ENCODE measurements at places on chromosomes 5 and 9.

DNA sequence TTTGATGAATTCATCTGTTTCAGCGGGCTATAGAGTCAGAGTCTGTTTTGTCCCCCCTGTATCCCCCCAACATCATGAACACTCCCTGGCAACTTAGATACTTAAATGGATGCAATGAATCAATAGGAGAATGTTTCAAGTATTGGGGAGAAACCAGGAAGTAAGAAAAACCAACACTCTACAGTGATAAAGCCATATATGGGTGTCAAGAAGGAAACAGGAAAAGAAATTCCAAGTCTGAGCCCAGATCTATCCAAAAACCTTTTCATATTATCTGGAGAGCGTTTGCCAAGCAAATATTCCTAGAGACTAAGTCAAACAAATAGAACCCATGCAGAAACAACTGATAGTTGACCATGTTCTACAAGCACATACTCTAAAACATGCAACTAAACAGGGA is 2.3 kb upstream of the GNAQ start:
- H3K27me3 ChIP-seq: no peaks in the 10 kb centered on the region
- H3K4me1 ChIP-seq: peaks cover 27% of the 10 kb centered on the region
- H3K36me3 ChIP-seq: no peaks in the 10 kb centered on the region
- H3K27ac ChIP-seq: no peak overlapping the region
- no peak overlapping the region for H3K4me3 ChIP-seq
- no peak for DNase-seq

GRCh38 chr5:82106207-82106606 is 134.4 kb downstream of the ATG10 start:
- no peak overlapping the region for H3K4me3 ChIP-seq
- H3K36me3 ChIP-seq: no peaks in the 10 kb centered on the region
- H3K27ac ChIP-seq: no peak overlapping the region
- H3K4me1 ChIP-seq: peaks cover 17% of the 10 kb centered on the region

DNA sequence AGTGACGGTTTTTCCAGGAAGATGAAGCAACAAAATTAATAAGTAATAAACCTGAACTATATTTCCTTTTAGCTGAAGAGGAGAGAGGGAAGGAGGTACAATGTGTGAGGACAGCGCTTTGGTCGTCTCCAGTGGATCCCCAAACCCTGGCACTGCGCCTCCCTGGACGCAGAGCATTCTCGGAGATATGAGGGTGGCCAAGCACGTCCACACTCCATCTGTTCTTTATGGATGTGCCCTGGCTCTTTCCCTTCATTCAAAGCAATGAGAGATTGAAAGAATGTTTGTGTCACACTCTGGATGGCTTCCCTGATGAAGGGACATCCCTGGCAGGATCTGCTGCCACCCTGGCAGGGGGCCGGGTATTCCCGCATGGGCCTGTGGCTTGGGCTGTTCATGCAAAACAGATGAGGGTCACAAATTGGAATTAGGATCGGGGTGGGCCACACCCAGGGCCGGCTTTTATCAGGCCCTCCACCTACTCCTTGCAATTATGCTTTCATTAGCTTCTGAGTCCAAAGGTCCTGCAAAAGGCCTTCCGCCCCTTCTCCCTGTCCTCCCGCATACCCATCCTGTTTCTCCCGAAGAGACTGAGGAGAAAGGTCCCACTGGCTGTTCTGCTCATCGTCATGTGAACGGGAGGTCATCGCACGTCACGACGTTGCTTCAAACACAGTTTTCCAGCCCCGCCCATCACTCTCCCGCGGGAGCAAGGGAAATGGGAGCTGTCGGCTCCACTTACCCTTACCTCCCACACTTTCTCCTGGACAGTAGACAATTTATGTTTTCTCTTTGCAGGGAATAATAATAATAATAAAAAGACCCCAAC is 286.1 kb upstream of the IRX4 start:
- H3K4me3 ChIP-seq: no peak overlapping the region
- DNase-seq: no peak
- no peaks in the 10 kb centered on the region for H3K4me1 ChIP-seq
- H3K27me3 ChIP-seq: no peaks in the 10 kb centered on the region

GRCh38 chr9:16396389-16396788 is 474.1 kb downstream of the BNC2 start:
- H3K27ac ChIP-seq: no peak overlapping the region
- H3K4me1 ChIP-seq: no peaks in the 10 kb centered on the region
- no peak for DNase-seq
- no peaks in the 10 kb centered on the region for H3K27me3 ChIP-seq
- H3K4me3 ChIP-seq: no peak overlapping the region
- H3K36me3 ChIP-seq: no peaks in the 10 kb centered on the region

- H3K36me3 ChIP-seq: no peaks in the 10 kb centered on the region
- no peak for DNase-seq
- no peaks in the 10 kb centered on the region for H3K27me3 ChIP-seq
- no peaks in the 10 kb centered on the region for H3K4me1 ChIP-seq
- no peak overlapping the region for H3K27ac ChIP-seq
These were observed 612.9 kb upstream of the DAB2 start for GRCh38 chr5:40037713-40038112.

DNA sequence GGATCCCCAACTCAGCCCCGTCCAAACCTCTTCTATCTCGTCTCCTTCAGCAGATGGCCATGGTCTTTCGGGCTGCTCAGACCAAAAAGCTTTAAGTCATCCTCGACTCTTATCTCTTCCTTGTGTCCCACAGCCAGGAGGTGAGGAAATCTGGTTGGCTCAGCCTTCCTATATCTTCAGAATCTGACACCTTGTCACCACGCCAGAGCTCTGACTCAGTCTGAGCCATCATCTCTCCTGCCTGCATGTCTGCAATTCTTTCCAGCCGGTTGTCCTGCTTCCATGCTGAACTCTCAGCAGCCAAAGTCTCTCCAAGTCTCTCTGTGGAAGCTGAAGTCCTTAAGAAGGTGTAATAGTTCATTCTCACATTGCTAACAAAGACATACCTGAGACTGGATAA is 419.3 kb upstream of the ADAMTS16 start:
- H3K27me3 ChIP-seq: no peaks in the 10 kb centered on the region
- H3K4me3 ChIP-seq: no peak overlapping the region
- no peak overlapping the region for H3K27ac ChIP-seq
- no peaks in the 10 kb centered on the region for H3K36me3 ChIP-seq

GRCh38 chr5:137738947-137739346 is 3.1 kb upstream of the KLHL3 start:
- no peaks in the 10 kb centered on the region for H3K36me3 ChIP-seq
- no peak overlapping the region for H3K27ac ChIP-seq
- H3K4me3 ChIP-seq: no peak overlapping the region
- H3K4me1 ChIP-seq: peaks cover 34% of the 10 kb centered on the region
- no peaks in the 10 kb centered on the region for H3K27me3 ChIP-seq
- no peak for DNase-seq

GRCh38 chr5:11191673-11192072 is 430.6 kb upstream of the DAP start:
- H3K4me1 ChIP-seq: no peaks in the 10 kb centered on the region
- no peak overlapping the region for H3K4me3 ChIP-seq
- H3K27me3 ChIP-seq: no peaks in the 10 kb centered on the region
- no peak for DNase-seq

- no peak for DNase-seq
- H3K4me1 ChIP-seq: no peaks in the 10 kb centered on the region
- no peak overlapping the region for H3K4me3 ChIP-seq
- H3K36me3 ChIP-seq: no peaks in the 10 kb centered on the region
- no peaks in the 10 kb centered on the region for H3K27me3 ChIP-seq
These were observed 32.4 kb upstream of the STX17 start for GRCh38 chr9:99873943-99874584.

DNA sequence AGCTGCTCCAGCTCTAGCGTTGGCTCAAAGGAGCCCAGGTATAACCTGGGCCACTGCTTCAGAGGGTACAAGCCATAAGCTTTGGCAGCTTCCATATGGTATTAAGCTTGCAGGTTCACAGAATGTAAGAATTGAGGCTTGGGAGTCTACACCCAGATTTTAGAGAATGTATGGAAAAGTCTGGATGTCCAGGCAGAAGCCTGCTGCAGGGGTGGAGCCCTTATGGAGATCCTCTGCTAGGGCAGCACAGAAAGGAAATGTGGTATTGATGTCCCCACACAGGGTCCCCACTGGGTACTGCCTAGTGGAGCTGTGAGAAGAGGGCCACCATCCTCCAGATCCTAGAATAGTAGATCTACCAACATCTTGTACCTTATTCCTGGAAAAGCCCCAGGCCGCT is 626.9 kb downstream of the MAT2B start:
- no peak overlapping the region for H3K27ac ChIP-seq
- no peak overlapping the region for H3K4me3 ChIP-seq
- no peaks in the 10 kb centered on the region for H3K36me3 ChIP-seq
- DNase-seq: no peak

DNA sequence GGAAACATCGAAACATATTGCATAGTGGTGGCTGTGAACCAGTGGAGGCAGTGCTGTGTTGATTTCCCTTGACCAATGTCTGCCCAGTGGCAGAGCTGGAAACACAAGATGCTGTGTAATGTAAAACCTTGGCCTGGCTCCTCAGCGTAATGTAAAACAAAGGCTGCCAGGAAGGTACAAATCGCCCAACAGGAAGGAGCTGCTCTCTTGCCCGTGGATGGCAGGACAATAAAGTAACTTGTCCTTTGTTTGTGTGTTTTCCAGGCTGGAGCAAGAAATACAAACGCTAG is 143.4 kb downstream of the PALM2AKAP2 start:
- H3K36me3 ChIP-seq: no peaks in the 10 kb centered on the region
- no peaks in the 10 kb centered on the region for H3K4me1 ChIP-seq
- no peak overlapping the region for H3K27ac ChIP-seq
- H3K27me3 ChIP-seq: no peaks in the 10 kb centered on the region
- DNase-seq: no peak

GRCh38 chr9:14710804-14711203 is 11.7 kb downstream of the CER1 start:
- no peak overlapping the region for H3K27ac ChIP-seq
- H3K4me3 ChIP-seq: no peak overlapping the region
- no peaks in the 10 kb centered on the region for H3K27me3 ChIP-seq
- no peak for DNase-seq

DNA sequence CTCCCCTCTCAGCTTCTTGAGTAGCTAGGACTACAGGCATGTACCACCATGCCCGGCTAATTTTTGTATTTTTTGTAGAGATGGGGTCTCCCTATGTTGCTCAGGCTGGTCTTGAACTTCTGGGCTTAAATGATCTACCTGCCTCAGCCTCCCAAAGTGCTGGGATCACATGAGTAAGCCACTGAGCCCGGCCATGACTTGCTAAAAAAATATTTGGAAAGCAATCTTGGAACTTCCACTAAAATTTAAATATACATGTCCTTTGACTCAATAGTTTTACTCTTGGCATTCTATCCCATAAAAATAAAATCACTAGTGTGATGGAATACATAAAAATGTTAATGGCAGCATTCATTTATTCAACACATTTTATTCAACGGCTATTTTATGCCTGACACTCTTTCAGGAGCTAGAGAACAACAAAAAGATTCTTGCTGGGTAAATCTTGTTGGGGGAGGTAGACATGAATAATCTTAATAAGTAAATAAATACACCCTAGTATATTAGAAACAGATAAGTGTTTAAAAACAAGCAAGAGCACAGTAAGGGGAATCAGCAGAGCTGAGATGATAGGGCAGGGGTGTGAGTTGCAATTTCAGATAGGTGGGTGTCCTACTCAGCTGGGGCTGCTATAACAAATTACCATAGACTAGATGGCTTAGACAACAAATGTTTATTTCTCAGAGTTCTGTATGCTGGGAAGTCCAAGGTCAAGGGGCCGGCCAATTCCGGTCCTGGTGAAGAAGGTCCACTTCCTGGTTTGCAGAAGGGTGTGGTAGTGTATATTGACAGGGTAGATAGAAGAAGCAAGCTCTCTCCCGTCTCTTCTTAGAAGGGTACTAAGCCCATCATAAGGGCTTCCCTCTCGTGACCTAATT is 50.7 kb downstream of the KCNV2 start:
- no peak for DNase-seq
- no peak overlapping the region for H3K27ac ChIP-seq
- H3K27me3 ChIP-seq: no peaks in the 10 kb centered on the region
- H3K36me3 ChIP-seq: peaks cover 30% of the 10 kb centered on the region
- no peaks in the 10 kb centered on the region for H3K4me1 ChIP-seq

- H3K27ac ChIP-seq: no peak overlapping the region
- no peaks in the 10 kb centered on the region for H3K36me3 ChIP-seq
- H3K27me3 ChIP-seq: no peaks in the 10 kb centered on the region
These were observed 50.3 kb downstream of the HMHB1 start for GRCh38 chr5:143862271-143862670.

DNA sequence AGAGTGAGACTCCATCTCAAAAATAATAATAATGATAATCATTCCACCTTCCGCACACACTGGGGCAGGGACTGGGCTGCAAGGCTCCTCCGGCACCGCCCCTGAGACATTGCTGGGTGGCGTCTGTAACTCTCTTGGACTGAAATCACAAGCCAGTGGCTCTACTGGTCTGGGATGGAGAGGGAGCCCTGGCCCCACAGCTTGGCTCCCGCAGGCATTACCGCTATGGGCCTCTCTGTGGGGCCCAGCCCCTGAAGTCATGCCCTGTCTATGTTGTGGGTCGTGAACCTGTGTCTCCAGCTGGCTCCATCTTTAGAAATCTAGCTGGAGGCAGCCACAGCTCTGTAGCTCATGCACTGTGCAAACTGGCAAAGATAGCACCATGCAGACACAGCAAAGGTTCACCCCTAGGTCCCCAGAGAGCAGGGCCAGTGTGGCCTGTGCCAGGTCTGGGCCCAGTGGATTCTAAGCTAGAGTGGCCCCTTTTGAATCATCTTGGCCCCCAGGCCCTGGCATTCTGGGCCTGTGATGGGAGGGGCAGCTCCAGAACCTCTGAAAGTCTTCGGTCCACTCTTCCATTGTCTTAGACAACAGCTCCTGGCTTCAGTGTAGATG is 36.1 kb upstream of the COL5A1 start:
- no peak overlapping the region for H3K27ac ChIP-seq
- no peaks in the 10 kb centered on the region for H3K27me3 ChIP-seq
- H3K36me3 ChIP-seq: no peaks in the 10 kb centered on the region
- peaks cover 12% of the 10 kb centered on the region for H3K4me1 ChIP-seq
- DNase-seq: peak; percentile 62

- H3K36me3 ChIP-seq: no peaks in the 10 kb centered on the region
- no peaks in the 10 kb centered on the region for H3K27me3 ChIP-seq
- H3K4me1 ChIP-seq: no peaks in the 10 kb centered on the region
- DNase-seq: no peak
- H3K27ac ChIP-seq: no peak overlapping the region
- H3K4me3 ChIP-seq: no peak overlapping the region
These were observed 178.1 kb downstream of the SLF1 start for GRCh38 chr5:94796586-94796985.

- peak overlapping the region; percentile 96 for H3K27ac ChIP-seq
- peaks cover 7% of the 10 kb centered on the region for H3K36me3 ChIP-seq
- H3K4me3 ChIP-seq: peak overlapping the region; percentile 95
- no peak for DNase-seq
These were observed 404 bp downstream of the MRNIP start for GRCh38 chr5:179858241-179858585.

GRCh38 chr5:79962575-79963222 is 28.4 kb downstream of the MTX3 start:
- H3K4me1 ChIP-seq: no peaks in the 10 kb centered on the region
- H3K4me3 ChIP-seq: no peak overlapping the region
- H3K27ac ChIP-seq: no peak overlapping the region
- H3K36me3 ChIP-seq: no peaks in the 10 kb centered on the region
- DNase-seq: no peak
- H3K27me3 ChIP-seq: no peaks in the 10 kb centered on the region
